Esophagus (tissue), 2 donors: ENCODE measurements at places on chromosomes 12 and 14. TPM values are rescaled to one million over a fixed set of nuclear protein-coding genes. Genes with fewer than 3 reads are reported as not detected.

PIP4P1 gene
- polyA plus RNA-seq = 21.5 TPM

KRT74 gene
- polyA plus RNA-seq = 0.24 TPM

NRXN3 gene
- 1.7 TPM for polyA plus RNA-seq

ANO4 gene
- polyA plus RNA-seq = not detected

SPX gene
- polyA plus RNA-seq = 0.02 TPM

NXPH4 gene
- 1.3 TPM for polyA plus RNA-seq

HCAR2 gene
- 53.2 TPM for polyA plus RNA-seq

TBC1D30 gene
- 0.66 TPM for polyA plus RNA-seq

OR4K2 gene
- polyA plus RNA-seq = not detected

ARG2 gene
- 30.4 TPM for polyA plus RNA-seq

GNPTAB gene
- polyA plus RNA-seq = 9.7 TPM

LRFN5 gene
- 0.24 TPM for polyA plus RNA-seq

RAD9B gene
- 0.28 TPM for polyA plus RNA-seq

RAD51AP1 gene
- polyA plus RNA-seq = 7.0 TPM

RHEBL1 gene
- polyA plus RNA-seq = 0.39 TPM

DENND5B gene
- polyA plus RNA-seq = 0.55 TPM
